ENCODE measurements at places on chromosomes 1 and 21.
A peak's percentile ranks its signal among the peaks of the same experiment; 100 is the strongest.

DNA sequence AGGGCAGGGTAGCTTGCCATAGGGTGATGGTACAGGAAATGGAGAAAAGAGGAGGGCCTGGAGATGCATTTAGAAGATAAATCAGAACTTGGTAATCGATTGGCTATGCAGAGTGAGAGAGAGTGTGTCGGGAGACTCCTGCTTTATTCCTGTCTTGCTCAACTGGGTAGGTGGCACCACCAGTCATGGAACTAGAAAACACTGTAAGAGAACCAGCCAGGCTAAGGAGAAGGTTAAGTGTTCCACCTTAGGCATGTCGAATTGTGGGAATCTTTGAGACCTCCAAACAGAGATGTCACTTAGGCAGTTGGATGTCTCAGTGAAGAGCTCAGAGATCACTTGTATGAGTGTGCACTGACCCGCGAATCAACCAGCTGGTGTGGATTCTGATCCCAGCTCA, 28.7 kb upstream of the RD3 start:
- DNase-seq = no peak

GRCh38 chr1:1357871-1358432, 403 bp downstream of the MXRA8 start:
- DNase-seq = no peak

GRCh38 chr1:151825751-151826660, 5.6 kb downstream of the RORC start:
- no peak for DNase-seq

DNA sequence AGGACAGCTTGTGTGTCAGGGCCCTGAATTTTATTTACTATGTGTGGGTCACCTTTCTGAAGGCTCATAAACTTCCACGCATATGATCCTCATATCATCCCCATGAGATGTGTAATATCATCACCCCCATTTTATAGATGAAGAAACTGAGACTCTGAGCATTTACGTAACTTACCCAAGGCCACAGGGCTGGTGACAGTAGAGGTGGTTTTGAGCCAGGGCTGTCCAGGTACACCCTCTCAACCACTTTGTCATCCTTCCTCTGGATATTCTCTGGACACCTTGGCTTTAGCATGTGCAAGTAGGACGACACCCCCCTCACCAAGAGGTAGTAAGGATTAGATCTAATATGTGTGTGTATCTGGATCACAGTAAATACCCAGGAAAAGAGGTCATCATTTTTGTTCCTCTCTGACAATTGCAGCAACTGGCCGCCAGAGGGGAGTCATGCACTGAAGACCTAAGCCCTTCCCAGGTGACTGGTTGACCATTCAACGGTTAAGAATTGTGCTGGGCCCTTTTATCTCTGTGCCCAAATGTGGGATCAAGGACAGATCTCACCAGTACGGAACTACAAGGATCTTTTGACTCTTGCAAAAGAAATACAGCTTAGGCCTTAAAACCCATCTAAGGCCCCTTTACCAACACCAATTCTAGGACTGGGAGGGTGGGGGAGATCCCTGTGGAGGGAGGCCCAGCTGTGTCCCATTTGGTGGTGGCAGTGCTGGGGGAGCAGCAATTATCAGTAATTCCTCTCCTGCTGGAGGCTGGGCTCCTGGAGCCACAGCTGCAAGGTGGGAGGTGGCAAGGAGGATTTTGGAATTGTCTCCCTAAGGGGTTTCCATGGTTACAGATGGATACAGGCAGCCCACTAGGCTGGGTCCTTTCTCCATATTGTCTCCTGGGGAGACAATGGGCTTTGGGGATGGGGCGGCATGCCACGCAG, 13.7 kb upstream of the E2F2 start:
- DNase-seq = no peak

GRCh38 chr1:182114627-182115023, 53.1 kb upstream of the ZNF648 start:
- DNase-seq = no peak

DNA sequence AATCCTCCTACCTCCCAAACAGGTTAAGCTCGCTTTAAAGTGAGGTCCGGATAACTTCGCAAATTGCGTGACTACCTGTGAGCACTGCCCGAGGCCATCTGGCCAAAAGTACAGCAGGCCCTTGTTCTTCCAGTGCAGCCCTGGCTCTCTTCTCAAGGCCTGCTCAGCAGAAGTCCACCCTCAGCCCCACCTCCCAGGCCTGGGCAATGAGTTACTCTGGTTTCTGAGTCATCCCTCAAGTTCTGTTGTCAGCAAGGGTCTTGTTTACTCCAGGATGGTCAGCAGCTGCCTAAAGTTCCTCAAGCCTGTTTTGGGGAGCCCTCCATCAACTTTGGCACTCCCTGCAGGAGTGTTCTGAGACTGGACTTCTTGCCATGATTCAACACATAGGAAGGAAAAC, 101.7 kb downstream of the BCAR3 start:
- peak; percentile 94 for DNase-seq

GRCh38 chr1:33005117-33005837, 31.4 kb downstream of the AK2 start:
- DNase-seq = no peak

GRCh38 chr1:39652105-39652504, 12.7 kb upstream of the HEYL start:
- no peak for DNase-seq

DNA sequence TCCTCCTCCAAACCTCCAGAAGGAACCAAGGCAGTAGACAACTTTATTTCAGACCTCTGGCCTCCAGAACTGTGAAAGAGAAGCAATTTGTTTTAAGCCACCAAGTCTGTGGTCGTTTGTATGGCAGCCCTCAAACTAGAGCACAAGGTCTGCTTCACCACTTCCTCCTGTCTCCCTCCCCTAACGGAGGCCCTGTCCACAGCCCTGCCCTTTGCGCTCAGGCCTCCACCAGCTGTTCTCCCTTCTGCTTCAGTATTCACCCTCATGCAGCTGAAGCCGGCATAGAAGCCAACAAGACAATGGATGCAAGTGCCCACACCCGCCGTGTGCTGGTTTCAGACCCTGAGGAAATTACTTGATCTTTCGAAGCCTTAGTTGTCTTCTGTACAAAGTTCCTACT, 364.1 kb downstream of the HHAT start:
- DNase-seq = no peak
